ENCODE measurements at places on chromosomes 6 and 20. TPM values are rescaled to one million over a fixed set of nuclear protein-coding genes. Genes with fewer than 3 reads are reported as not detected.

Gene PCK1
- total RNA-seq, result not detected

Gene ZNF165
- total RNA-seq, result 0.57 TPM

Gene PTCHD4
- total RNA-seq, result 3.0 TPM

Gene PSMB9
- total RNA-seq, result 29.2 TPM

Gene DTNBP1
- 5.5 TPM for total RNA-seq

Gene SIRPB1
- total RNA-seq, result 0.71 TPM

Gene TBCC
- total RNA-seq, result 32.3 TPM

Gene C4A
- 11.3 TPM for total RNA-seq

Gene BEND3
- 1.7 TPM for total RNA-seq
